ENCODE measurements at places on chromosomes 6 and 20.
A peak's percentile ranks its signal among the peaks of the same experiment; 100 is the strongest.

GRCh38 chr6:95083506-95083905, 493.8 kb upstream of the MANEA start:
- DNase-seq, result no peak

DNA sequence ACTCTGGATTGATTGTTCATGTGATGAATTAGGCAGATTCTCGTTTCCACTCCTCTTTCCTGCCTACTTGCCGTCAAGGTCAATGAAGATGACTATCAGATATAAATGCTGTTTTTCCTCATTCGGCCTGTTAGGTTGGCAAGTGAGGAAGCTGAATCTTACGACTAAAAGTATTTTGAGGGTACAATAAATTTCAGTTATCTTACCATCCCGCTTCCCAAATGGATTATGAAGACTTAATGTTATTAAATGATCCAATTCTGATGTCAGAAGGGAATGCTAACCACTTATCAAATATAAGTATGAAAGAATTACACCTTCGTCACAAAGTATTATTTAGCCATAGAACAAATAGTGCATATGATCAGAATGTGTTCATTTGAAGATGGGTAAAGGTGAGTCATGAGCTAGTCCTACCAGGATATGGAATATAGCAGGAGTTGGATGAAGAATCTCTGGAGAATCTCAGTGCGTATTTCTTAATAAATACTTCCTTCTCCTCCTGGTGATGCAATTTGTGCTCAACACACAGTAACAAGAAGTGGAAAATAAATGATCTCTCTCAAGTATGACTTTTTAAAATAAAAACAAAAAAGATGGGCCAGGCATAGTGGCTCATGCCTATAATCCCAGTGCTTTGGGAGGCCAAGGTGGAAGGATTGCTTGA, 4.6 kb downstream of the GPLD1 start:
- DNase-seq, result no peak

- no peak for DNase-seq
These were observed 50.2 kb upstream of the SIRPG start for GRCh38 chr20:1707588-1708449.

DNA sequence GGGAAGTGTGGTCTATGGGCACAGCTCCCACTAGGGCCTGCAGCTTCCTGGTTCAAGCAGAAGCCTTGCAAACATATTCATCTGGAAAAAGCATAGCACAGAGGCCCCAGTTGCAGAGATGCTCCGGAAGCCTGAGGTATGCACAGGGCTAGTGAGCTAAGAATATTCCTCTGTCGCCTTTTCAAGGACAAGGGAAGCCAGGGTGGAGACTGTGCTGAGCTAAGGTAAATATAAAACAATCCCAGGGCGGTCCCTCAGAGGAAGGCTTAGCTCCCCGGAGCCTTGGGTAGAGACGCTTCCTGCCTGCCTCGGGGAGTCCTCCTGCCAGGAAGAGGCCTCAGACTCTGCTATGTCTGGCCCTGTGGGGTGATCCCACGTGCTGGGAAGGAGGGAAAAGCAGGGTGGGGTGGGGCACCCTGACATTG, 134.8 kb upstream of the FOXA2 start:
- DNase-seq, result peak; percentile 46

- no peak for DNase-seq
These were observed 586 bp upstream of the ALDH5A1 start for GRCh38 chr6:24493945-24494820.

GRCh38 chr6:12555267-12555666, 161.3 kb upstream of the PHACTR1 start:
- DNase-seq, result no peak

- no peak for DNase-seq
These were observed 41.3 kb downstream of the ADGRF1 start for GRCh38 chr6:47000842-47001241.

DNA sequence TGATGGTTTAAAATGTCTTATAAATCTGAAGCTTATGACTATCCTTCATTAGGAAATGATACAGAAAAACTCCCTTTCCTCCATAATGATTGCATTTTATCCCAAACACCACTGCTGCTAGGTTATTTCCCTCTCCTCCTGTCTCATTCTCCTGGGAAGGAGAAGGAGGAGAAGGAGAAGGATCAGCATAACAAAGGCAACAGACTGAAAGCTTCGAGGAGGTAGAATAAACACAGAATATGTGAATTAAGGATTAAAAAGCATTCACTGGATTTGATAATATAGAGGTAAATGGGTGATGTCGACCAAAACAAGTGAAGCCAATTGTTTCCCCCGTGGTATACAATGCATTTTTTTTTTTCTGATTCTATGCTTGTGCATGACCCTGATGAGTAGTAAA, 82.0 kb downstream of the WASF1 start:
- no peak for DNase-seq

DNA sequence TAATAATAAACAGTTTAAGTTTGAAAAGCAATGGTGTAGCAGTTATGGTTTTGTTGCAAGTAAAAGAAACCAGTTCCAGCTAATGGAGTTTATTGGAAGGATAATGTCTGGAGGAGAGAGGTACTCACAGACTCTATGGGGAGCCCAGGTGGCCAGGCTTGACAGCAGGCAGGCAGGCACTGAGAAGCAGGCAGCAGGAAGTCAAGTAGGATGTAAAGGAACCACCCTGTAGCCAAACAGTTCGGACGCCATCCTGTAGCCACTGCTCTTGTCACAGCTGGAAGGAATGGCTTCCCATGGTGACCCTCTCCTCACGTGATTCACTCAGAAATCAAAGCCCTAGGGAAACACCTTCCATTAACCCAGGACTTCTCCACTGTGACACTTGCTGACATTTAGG, 96.7 kb upstream of the MC3R start:
- no peak for DNase-seq

DNA sequence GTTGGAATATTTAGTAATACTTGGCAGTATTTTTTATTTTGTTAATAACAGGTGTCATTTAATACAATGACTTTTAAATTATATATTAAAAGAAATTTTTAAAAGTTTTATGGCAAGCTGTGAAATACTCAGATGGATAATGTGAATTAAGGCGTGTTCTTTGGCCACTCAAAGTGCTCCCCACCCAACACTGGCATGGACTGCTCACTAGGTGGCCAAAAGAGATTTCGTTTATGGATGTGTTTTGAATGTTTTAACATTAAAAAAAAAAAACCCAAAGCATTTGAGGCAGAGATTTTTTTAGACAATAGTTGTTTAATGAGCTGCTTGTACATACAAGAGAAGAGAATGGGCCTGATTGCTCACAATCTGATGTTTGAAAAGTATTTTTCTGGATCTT, 86.5 kb downstream of the QKI start:
- peak; percentile 36 for DNase-seq

- peak; percentile 76 for DNase-seq
These were observed 100.9 kb downstream of the HFE start for GRCh38 chr6:26187981-26188635.

- DNase-seq, result no peak
These were observed 39.7 kb upstream of the PTCHD4 start for GRCh38 chr6:48150701-48151100.

GRCh38 chr6:159400826-159401225, 231.6 kb downstream of the FNDC1 start:
- no peak for DNase-seq

DNA sequence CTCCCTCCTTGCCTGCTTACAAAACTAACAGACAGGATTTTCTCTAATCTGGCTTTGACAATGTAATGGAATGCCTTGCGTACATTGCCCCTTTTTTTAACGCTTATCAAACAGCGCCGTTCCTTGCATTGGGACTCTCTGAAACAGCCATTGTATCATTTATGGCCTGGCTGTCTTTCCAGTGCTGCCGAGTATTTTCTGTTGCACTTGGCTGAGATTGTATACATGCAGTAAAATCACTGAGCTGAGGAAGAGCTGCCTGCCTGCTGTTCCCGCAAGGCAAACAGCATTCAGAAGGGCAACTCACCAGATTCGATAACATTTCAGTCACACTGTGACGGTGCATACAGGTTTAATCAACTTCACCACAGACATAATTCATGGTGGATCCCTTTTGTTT, 106.0 kb downstream of the SH3BGRL2 start:
- peak; percentile 21 for DNase-seq

DNA sequence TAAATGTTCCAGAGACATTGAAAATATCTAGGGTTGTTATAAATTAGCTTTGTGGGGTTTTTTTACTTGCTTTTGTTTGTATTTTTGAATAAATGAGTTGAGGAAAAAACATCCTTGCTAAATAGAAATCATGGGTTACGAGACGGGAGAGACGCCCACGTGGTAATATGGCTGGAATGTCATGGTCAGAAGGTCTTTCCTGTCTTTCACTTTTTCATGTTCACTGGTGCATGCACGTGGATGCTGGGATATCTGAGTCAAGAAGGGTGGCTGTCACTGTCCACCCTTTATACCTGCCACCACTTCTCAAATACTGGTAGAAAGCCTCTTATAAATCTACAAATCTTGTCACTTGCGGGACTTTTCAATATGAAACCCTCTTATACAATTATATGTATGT, 258.7 kb upstream of the AGPAT4 start:
- DNase-seq, result no peak

DNA sequence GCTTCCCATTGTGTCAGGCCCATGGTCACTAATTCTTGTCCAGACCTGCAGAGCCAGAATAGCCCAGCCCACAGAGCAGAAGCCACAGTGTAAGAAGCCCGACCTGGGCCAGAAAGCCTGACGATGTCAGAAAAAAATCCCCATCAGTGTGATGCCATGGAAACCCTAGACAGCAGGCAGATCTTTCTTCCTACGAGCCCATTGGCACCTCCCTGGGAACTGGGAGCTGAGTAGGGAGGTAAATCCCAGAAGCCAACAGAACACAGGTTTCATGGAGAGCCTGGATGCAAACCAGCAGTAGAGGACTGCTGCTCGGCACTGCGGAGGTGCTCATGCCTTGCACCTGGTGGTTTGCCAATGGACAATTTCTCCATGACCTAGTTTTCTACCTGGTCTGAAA, 82.2 kb upstream of the SLC22A16 start:
- no peak for DNase-seq

- no peak for DNase-seq
These were observed 25.7 kb upstream of the EMILIN3 start for GRCh38 chr20:41392295-41392694.

- no peak for DNase-seq
These were observed 21.3 kb downstream of the LAMA5 start for GRCh38 chr20:62345681-62346370.

- no peak for DNase-seq
These were observed 223.3 kb downstream of the UNC5CL start for GRCh38 chr6:40815731-40816130.

- no peak for DNase-seq
These were observed 182.7 kb downstream of the PHACTR1 start for GRCh38 chr6:12899046-12899833.

- DNase-seq, result no peak
These were observed 285.2 kb downstream of the UST start for GRCh38 chr6:149031859-149032598.

- no peak for DNase-seq
These were observed 511.1 kb upstream of the MAP3K7 start for GRCh38 chr6:91098006-91098405.

- no peak for DNase-seq
These were observed 14.2 kb downstream of the VAPB start for GRCh38 chr20:58403272-58403671.

DNA sequence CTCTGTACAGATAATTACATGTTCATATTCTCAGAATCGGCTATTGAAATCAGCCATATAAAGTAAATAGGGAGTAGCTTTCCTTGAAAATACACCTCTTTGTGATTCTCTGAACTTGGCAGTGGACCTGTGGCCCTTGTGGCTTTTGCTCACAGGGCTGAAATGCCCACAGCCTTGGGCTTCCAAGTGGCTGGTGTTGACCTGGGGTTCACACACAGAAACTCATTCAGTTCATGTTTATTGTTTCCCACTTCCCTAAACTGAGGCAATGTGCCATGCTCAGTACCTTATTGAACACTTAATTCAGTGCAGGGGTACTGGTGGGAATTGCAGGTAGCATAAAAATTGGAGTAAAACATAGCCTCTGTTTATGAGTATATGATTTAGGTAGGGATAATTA, 19.1 kb upstream of the TULP4 start:
- DNase-seq, result no peak

GRCh38 chr20:22489626-22490286, 94.6 kb downstream of the FOXA2 start:
- peak; percentile 32 for DNase-seq

DNA sequence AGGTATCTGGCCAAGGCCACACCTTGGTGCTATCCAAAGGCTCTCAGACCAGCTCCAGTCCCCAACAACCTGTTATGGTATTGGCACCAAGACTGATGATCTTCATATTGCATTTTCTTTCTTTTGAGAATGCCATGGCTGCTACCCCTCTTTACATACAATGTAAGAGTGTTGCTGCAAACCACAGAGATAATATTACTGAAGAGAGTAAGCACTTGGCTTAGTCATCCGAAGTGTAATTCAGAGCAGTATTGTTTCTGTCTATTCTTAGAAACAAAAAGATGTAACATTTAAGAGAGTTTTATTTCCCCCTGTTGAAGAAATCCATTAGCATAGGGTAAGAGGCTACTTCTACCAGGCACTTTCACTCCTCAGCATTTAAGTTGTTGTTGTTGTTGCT, 212.5 kb downstream of the C6orf118 start:
- no peak for DNase-seq
